ENCODE measurements at places on chromosomes 11 and 22.

DNA sequence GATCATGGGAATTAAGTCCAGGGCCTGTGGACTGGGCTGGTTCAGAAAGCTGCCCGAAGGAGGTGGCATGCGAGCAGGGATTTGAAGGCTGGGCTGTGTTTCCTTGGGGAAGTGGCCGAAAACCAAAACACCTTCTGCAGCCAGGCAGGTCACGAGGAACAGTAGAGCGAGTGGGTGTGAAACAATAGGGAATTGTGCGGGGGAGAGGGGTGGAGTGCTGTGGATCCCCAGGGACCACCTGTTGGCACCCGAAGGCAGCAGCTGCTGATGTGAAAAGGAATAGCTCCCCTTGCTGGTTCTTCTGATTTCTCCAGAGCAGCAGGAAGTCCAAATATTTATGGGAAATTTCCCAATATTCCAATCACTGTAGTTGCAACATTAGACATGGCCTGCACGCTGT is 24.6 kb downstream of the TP53I11 start:
- no peak for DNase-seq

DNA sequence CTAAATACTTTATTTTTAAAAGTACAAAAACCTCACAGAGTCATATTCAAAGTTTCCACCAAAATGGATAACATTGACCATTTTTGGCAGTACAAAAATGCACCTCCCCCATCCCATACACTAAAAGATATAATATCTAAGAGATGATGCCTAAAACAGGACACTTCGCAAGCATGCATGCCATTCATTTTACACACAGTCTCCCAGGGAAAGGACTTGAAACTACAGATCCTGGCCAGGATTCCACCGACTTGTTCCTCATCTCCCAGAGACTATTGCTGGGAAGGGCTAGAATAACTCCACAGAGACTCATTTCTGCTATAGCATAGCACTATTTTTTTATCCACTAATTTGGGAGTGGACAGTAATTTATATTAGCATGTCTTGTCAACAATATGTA is 81.7 kb downstream of the MTNR1B start:
- DNase-seq = no peak

- DNase-seq = no peak
Observed at GRCh38 chr11:33262011-33262645, 4.9 kb downstream of the HIPK3 start.

DNA sequence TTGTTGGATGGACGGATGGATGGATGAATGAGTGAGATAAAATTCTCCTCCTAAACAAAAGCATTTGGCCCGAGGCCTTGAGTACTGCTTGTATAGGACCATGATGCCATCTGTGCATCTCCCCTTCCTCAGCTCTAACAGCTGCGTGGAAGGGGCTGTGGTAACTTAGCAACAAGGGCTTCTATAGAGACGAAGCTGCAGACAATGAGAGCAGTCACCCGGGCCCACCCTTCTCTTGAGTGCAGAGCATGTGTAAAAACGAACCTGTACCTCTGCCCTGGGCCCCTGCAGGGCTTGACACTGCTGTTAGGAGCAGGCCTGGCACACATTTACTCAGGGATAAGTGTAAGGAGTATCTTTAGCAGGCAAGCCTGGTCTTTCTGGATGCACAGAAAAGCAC is 391.5 kb downstream of the CADM1 start:
- no peak for DNase-seq

Measured in thymus (tissue), 14 donors.